ENCODE measurements at places on chromosomes 7 and 10.

- no peak for DNase-seq
Measured at GRCh38 chr10:3402187-3402751, 229.7 kb upstream of the PITRM1 start.

DNA sequence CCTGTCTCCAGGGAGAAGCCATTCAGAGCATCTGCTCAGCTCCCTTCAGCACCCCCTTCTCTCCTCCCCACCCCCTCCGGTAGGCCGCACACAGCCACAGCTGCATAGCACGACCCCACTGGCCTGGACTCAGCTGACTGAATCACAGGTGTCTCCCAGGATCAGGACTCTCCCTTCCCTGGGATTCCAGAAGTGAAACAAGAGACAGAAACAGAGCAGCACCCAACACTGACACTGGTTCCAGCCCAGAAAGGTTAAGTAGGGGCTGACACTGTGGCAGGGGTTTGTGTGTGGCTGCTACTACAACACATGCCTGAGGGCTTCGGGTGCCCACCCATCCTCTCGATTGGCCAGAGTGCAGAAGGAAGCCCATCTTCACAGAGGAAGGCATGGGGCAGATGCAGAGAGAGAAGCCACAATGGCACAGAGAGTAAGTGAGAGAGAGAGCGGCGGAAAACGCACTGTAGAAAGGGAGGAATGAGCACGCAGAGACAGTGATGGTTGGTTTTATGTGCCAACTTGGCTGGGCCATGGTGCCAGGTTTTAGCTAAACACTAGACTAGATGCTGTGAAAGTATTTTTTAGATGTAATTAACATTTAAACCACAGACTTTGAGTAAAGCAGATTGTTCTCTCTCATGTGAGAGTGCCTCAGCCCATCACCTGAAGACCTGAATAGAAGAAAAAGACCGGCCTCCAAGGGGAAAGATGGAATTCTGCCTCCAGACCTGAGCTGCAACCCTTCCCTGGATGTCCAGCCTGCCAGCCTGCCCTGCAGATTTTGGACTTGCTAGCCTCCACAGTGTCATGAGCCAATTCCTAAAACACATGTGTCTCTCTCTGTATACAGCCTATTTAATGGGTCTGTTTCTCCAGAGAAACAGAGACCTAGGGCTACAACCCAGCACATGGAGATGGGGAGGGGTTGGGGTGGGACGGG is 107.5 kb downstream of the GRB10 start:
- no peak for DNase-seq

DNA sequence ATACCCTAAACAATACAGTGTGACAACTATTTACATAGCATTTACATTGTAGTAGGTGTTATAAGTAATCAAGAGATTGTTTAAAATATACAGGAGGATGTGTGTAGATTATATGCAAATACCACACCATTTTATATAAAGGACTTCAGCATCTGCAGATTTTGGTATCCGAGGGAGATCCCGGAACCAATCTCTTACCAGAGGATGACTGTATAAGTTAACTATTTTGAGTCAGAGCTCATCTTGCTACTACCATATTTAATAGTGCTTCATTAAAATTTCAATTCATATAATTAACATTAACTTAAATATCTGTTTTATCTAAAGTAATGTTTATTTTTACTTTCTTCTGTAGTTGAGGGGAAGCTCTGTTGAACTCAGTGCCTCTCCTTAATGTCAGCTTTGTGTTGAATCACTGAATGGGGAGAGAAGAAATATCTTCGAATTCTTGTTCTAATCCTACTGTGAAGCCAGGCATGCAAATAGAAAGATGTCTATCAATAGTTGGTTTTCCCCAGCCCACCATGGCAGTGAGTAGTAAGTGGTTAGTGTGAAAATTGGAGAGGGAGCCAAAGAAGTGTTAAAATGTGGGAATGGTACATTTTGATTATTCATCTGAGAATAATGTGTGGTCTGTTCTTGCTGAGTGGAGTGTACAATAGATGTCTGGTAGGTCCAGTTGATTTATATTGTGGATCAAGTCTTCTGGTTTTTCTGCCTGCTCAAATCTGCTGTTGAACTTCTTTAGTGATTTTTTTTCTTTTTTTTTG is 90.1 kb upstream of the CYP26C1 start:
- no peak for DNase-seq

GRCh38 chr7:921581-922333 is 32.7 kb downstream of the ADAP1 start:
- DNase-seq = peak; percentile 72

DNA sequence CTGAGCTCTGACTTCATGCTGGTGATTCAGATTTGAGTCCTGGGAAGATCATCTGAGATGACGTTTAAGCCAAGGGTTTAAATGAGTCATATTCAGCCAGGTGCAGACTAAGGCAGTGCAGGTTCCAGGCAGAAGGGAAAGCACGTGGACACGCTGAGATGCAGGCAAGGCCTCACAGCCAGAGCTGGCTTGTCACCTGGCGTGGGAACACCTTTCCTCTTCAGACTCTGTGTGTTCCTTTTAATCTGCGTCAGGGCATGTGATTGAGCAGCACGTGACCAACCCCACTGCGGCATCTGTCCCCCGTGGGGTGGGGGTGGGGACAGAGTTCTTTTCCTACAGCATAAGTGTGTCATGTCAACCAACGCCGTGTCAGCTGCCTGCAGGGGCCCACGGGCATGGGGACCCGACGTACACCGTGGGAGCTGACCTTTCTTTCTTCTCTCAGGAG is 10.7 kb upstream of the IDI2 start:
- no peak for DNase-seq

Data from mucosa of descending colon (tissue), 3 donors.